ENCODE measurements at places on chromosomes 6 and 20.

DNA sequence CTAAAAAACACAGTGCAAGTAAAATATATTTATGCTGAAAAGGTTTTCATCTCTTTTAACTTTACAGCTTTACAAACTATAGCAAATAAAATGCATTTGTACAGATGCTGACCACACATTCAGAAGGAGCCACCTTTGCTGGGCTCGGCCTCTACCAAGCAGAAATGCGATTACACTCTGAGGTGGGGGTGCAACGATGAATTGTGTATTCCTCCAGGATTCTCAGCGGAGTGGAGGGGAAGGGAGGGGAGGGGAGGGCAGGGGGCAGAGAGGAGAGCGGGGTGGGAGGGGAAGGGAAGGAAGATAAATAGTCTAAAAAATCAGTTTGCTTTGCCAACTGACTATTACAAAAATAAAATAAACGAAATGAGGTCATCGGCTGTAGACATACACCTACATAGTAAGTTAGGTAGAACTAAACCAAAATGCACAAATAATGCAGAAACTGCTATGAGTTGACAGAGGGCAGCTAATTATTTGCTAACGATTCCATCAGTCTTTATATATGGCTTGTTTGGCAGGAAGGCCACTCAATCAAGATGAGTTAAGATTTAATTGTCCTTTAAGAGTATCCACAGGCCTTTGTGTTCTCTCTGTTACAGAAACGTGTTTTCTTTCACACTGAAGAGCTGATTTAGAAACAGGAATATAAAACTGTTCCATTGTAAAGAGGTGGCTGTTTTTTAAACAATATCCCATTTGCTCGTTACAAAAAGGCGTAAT is 90.1 kb downstream of the TAF4 start:
- no peak for DNase-seq

DNA sequence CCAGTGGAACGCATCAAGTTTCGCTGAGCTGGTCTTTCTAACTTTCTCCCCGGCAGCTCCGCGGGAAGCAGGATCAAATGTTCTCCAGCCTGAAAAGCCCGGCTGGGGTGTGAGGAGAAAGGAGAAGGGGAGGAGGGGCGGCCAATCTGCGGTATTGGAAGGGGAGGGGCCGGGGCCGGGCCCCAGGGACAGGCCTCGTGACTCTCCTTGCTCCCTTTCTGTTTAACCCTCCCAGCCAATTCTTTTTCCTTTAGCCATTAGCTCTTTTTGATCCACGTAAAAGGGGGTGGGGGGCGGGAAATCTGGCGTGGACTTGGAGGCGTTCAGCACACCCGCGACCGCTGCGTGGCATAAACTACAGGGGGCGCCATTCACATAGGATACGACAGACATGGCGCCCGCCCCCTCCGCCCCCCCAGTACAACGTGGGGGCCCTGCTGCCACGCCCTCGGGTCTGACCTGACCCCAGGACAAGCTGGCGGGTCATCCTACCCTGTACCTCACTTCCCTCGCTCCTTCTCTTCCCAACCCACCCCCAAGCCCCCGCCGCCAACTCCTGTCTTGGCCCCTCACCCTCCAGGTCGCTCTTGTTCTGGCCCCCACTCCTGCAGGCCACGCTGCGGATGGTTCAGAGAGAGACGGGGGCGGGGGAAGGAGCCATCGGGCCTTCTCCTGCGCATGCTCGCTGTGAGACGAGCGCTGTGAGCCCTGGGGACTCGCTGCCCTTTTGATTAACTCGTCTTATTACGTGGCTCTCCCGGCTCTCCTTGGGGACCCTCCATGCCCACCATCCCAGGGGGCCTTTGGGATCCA is 7.8 kb upstream of the MDGA1 start:
- peak; percentile 80 for DNase-seq

DNA sequence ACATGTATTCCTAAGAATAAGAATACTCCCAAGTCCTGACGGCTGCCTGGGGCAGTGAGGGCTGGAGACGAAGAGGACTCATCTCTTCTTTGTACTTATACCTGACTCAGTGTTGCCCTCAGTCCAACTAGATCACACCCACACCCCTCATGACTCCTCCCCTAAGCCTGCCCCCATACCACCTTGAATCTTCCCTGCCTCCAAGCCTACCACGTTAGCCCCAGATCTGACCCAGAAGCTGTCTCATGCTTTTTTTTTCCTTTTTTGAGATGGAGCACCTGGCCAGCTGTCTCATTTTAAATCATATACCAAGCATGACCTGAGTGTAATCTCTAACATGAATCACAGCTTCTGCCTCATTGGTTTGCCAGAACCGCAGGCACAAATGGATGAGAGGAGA is 45.2 kb downstream of the MUC22 start:
- DNase-seq: no peak

GRCh38 chr20:36060676-36061075 is 92.3 kb downstream of the CNBD2 start:
- DNase-seq: no peak
